ENCODE measurements at places on chromosomes 4 and X.

DNA sequence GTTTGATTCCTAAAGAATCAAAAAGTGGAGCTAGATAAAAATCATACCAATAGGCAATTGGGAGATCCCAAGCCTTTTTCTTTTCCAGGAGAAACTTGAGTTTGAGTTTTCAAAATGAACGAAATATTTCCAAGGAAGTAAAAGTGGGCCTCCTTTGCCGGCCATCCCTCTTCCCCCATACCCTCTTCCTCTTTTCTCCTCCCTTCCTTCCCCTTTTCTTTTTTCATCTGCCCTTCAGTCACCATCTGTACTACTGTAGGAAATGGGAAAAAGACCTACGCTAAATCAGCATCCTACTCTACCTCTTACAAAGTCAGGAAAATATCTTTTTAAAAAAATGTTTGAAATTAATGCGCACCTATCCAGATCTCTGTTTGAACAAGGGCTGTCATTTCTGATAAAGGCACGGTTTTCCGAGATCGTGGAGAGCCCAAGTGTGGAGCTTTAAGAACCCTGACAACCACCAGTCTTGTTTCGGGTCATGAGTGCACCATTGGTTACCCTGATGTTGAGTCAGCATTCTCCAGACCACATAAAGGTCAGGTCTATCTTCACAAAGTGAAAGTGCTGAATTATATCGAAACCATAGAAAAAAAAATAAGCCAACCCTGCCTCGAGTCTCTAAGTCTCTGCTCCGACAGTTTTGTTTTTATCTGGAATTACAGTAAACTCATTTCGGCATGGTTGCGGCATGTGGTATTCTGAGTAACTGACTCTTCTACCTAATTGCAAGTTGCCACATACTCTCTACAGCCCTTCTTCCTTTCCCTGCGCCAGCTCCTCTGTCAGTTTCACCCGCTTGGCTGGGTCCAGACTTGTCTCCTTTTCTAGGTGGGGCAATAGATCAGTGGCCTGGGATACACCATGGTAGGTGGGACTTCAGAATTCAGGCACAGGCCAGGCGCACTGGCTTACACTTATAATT, 140.2 kb upstream of the KLF3 start:
- no peak for DNase-seq

DNA sequence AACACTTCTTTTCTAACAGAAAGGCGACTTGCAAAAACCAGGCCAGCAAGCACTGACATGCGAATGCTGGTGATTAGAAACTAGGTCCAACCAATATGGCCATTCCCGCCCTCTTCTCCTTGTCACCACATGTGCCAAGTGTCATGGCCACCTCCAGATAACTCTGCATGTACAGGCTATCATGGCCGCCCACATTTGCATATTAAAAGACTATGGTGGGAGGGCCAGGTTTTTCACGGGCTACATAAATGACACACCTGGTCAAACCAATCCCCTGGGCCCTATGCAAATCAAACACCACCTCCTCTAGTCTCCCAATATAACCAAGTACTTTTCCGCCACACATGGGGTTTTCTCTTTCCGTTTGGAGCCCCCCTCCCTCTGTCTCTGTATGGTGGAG, 40.1 kb downstream of the NUDT11 start:
- no peak for DNase-seq

DNA sequence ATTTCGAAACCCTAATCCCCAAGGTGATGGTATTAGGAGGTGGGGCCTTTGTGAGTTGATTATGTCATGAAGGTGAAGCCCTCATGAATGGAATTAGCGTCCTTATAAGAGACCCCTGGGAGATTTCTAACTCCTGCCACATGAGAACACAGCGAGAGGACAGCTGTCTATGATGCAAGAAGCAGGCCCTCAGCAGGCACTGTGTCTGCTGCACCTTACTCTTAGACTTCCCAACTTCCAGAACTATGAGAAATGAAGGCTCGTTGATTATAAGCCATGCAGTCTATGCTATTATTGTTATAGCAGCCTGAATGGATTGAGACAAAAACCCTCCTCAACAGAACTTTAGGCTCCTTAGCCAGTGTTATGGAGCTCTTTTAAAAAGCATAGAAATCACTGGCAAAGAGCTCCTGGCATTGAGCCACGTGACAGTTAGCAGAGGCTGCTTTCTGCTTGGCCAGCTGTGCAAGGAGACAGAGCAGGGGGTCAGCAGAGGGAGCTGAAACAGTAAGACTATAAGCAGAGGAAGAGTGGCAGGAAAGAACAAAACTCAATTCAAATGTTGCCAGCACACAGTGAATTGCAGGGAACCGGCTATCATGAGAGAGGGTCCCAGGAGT, 219.2 kb upstream of the FAT1 start:
- no peak for DNase-seq

GRCh38 chr4:886244-886643, 45.9 kb downstream of the GAK start:
- no peak for DNase-seq

DNA sequence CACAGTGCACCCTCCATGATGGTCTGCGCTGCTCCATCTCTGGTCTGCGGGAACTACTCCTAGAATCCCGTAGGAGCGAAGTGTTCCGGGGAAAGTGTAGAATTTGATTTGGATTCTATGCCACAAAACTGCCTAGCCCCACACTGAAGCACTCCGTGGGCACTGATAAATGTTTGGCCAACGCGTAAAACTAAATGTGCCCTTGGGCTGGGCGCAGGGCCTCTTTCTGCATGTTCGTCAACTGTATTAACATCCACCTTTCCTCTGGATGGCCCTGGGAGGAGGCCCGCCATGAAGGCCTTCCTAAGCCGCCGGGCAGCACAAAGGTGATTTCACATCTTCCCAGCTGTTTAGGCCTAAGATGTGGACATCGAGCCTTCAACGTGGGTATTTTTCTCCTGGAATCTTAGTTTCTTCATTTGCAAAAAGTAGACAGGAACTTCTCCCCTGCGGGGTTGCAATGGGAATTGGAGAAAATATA, 2.6 kb downstream of the MSX1 start:
- no peak for DNase-seq

DNA sequence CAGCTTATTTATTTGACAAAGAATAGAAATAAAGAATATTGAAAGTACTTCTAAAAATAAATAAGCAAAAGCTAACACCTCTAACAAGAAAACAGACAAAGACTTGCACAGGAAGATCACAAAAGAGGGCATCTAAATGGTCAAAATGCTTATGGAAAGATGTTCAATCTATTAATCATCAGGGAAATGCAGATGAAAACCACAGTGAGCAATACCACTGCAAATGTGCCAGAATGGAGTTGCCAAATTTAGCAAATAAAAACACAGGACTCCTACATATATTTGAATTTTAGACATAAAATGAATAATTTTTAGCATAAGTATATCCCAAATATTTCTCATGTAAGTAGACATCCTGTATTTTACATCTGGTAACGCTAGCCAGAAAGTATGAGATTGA, 56.1 kb upstream of the HPGD start:
- no peak for DNase-seq

All from NCI-H1048 (cell line).